ENCODE measurements at places on chromosomes 5 and 9.

DNA sequence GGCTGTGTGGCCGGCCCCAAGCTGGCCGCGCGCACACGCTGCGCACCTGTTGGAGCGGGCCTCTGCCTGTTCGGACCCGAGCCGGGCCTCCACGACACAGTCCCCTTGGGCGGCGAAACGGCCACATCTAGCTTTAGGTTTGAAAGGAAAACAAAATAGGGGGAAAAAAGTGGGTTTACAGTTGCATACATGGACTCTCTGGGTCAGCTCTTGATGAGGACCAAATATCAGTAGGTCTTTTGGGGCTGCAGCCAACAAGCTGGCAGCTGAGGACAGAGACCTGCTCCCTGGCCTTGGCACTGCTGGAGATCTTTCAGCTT, 20.7 kb downstream of the IGIP start:
- H3K4me1 ChIP-seq = peaks cover 11% of the 10 kb centered on the region
- no peak overlapping the region for H3K27ac ChIP-seq
- no peak for DNase-seq
- H3K4me3 ChIP-seq = peak overlapping the region; percentile 66

GRCh38 chr5:141633871-141634561, 2.6 kb downstream of the HDAC3 start:
- no peaks in the 10 kb centered on the region for H3K27me3 ChIP-seq
- peaks cover 48% of the 10 kb centered on the region for H3K36me3 ChIP-seq
- no peak overlapping the region for H3K27ac ChIP-seq
- peaks cover 18% of the 10 kb centered on the region for H3K4me1 ChIP-seq
- H3K4me3 ChIP-seq = no peak overlapping the region
- DNase-seq = no peak

- H3K4me3 ChIP-seq = no peak overlapping the region
- no peak for DNase-seq
- no peaks in the 10 kb centered on the region for H3K36me3 ChIP-seq
These were observed 94.5 kb downstream of the PDE4D start for GRCh38 chr5:59798862-59799667.

GRCh38 chr9:69499959-69500358, 172.2 kb downstream of the APBA1 start:
- H3K36me3 ChIP-seq = no peaks in the 10 kb centered on the region
- H3K4me1 ChIP-seq = peaks cover 9% of the 10 kb centered on the region
- no peaks in the 10 kb centered on the region for H3K27me3 ChIP-seq
- H3K4me3 ChIP-seq = no peak overlapping the region
- DNase-seq = no peak

DNA sequence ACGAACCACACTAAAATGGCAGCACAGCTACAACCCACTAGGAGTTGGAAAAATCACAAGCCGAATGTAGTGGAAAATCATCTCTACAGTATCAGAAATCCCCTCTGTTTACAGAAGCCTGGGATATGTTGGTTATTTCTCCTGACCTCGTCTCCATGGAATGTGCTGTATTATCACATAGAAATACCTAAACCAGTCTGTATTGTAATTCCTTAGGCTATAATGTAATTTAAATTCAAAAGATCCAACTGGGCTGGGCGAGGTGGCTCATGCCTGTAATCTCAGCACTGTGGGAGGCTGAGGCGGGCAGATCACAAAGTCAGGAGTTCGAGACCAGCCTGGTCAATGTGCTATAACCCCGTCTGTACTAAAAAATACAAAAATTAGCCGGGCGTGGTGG, 244.8 kb upstream of the MPDZ start:
- DNase-seq = no peak
- no peaks in the 10 kb centered on the region for H3K4me1 ChIP-seq
- H3K27ac ChIP-seq = no peak overlapping the region
- no peaks in the 10 kb centered on the region for H3K27me3 ChIP-seq
- no peak overlapping the region for H3K4me3 ChIP-seq

DNA sequence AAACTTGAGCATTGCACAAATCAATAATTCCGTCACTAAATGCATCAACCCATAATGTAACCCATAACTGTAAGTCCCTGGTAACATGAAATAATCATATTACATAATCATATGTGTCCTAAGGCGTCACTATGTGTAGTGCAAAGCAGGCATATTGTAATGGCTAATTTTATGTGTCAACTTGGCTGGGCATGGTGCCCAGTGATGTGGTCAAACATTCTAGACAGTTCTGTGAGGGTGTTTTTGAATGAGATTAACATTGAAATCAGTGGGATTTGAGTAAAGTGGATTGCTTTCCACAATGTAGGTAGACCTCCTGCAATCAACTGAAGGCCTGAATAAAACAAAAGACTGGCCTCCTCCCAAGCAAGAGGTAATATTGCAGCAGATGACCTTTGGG, 794.4 kb upstream of the ACO1 start:
- H3K27me3 ChIP-seq = no peaks in the 10 kb centered on the region
- no peaks in the 10 kb centered on the region for H3K36me3 ChIP-seq
- no peaks in the 10 kb centered on the region for H3K4me1 ChIP-seq
- no peak overlapping the region for H3K4me3 ChIP-seq
- H3K27ac ChIP-seq = no peak overlapping the region

DNA sequence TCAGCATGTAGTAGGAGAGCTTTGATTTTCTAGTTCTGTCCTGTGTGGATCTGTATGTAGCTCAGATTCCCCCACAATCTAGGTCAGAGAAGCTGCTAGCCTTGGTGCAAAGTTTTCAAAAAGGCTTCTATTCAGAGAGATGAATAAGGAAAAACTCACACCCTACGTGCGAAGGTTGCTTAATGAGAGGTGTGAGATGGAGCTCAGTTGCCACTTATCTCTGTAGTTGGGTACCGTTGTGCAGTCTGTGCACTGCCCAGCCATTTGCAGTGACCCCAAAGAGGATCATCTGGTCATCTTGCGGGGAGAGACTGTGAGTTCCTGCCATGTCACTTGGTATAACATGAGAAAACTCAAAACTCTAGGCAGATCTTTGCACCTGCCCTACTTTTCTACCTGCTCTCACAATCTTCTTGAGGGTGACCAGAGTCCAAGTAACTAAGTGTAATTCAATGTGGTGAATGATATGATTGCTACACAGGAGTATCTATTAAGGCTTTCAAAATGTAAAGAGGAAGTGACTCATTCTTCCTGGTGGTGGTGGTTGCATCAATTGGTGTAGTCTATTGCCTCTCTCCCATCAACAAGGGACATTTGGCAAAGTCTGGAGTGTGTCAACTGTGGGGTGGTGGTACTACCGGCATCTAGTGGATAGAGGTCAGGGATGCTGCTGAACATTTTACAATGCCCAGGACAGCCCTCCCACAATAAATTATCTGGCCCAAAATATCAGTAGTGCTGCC, 65.2 kb downstream of the TMC1 start:
- H3K4me1 ChIP-seq = peaks cover 21% of the 10 kb centered on the region
- no peak overlapping the region for H3K4me3 ChIP-seq
- H3K27me3 ChIP-seq = no peaks in the 10 kb centered on the region
- no peaks in the 10 kb centered on the region for H3K36me3 ChIP-seq
- peak overlapping the region; percentile 78 for H3K27ac ChIP-seq

- DNase-seq = no peak
- H3K36me3 ChIP-seq = no peaks in the 10 kb centered on the region
- H3K27me3 ChIP-seq = no peaks in the 10 kb centered on the region
- H3K4me1 ChIP-seq = no peaks in the 10 kb centered on the region
- H3K27ac ChIP-seq = no peak overlapping the region
These were observed 80.0 kb upstream of the TRIO start for GRCh38 chr5:14063138-14063537.

- H3K4me1 ChIP-seq = peaks cover 21% of the 10 kb centered on the region
- H3K36me3 ChIP-seq = no peaks in the 10 kb centered on the region
- peak overlapping the region; percentile 51 for H3K4me3 ChIP-seq
- no peaks in the 10 kb centered on the region for H3K27me3 ChIP-seq
- peak; percentile 42 for DNase-seq
- peak overlapping the region; percentile 62 for H3K27ac ChIP-seq
These were observed 39.4 kb downstream of the LURAP1L start for GRCh38 chr9:12813960-12814876.

DNA sequence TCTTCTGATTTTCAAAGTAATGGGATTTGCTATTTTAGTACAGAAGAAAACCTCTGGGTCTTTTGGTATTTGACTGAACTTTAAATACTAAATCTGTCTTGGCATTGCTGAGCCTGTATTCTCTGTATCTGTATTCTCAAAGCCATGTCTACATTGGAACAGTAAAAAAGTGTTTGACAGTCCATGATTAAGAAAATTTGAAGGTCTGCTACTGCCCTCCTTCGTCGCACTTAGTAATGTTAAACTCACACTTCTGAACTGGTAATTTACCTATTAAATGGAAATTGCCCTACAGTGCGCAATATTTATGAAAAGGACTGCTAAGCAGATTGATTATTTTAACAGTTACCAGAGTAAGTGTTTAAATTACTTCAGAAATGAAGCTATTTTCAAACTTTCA, 165.7 kb upstream of the SMC2 start:
- DNase-seq = no peak
- H3K27me3 ChIP-seq = no peaks in the 10 kb centered on the region
- H3K4me1 ChIP-seq = no peaks in the 10 kb centered on the region
- no peak overlapping the region for H3K4me3 ChIP-seq
- no peaks in the 10 kb centered on the region for H3K36me3 ChIP-seq

- no peaks in the 10 kb centered on the region for H3K36me3 ChIP-seq
- H3K27me3 ChIP-seq = no peaks in the 10 kb centered on the region
- H3K4me3 ChIP-seq = no peak overlapping the region
- H3K27ac ChIP-seq = no peak overlapping the region
- no peaks in the 10 kb centered on the region for H3K4me1 ChIP-seq
- DNase-seq = no peak
These were observed 11.9 kb downstream of the APBA1 start for GRCh38 chr9:69660304-69660703.
